ENCODE measurements at places on chromosomes 3 and 15. TPM values are rescaled to one million over a fixed set of nuclear protein-coding genes. Genes with fewer than 3 reads are reported as not detected.

DNA sequence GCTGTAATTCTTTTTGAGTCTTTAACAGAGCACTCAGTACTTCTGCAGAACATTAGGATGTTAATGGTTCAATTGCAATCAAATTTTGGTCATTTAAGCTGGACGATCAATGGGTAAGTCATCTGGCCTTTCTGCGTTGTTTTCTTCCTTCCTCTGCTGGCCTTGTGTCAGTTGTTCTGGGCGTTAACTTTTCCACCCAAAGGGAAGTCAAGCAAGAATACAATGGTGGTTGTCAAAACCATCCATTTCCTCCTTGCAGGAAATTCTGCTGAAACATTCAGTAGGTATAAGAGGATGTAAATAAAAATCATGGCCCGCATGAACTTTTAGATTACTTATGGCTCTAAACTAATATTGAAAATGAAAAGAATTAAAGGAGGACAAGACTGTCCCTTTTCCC is 584.0 kb downstream of the GRM7 start:
- DNase-seq = no peak

DNA sequence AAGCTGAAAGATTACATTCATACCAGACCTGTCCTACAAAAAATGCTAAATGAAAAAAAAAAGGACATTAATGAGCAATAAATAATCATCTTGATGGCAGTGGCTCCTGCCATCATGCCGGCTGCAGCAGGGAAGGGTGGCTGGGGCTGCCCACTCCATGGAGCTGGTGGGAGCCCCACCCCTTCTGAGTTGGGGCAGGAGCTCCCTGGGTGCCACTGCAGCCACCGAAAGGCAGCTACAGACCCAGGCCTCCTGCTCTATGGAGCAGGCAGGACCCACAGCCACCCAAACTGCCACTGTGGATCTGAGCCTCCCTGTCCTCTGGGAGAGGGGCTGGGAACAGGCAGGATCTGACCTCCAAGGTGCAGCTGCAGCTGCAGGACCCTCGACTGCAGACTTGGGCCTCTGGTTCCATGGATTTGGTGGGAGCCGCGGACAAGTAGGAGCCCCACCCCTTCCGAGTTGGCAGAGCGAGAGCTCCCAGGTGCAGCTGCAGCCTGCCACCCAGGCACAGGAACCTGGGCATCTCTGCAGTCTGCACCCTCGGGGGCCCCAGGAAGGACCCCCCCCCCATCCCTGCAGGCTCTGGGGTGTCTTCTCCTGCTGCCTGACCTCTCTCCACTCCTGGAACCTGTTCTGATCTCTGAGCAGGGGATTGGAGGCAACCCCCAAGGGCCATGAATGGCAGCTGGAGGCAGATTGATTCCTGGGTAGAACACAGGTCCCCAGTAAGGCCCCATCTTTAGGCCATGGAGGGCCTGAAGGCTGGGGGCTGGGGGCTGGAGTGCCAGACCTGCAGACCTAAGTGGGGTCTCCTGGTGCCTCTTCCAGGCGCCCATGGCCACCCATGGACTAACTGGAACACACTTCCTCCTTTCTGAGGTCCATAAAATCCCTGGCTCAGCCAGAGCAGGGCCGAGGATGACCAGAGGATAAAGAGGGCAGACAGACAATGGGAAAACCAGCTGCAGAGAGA is 70.4 kb upstream of the TTC14 start:
- DNase-seq = no peak

DNA sequence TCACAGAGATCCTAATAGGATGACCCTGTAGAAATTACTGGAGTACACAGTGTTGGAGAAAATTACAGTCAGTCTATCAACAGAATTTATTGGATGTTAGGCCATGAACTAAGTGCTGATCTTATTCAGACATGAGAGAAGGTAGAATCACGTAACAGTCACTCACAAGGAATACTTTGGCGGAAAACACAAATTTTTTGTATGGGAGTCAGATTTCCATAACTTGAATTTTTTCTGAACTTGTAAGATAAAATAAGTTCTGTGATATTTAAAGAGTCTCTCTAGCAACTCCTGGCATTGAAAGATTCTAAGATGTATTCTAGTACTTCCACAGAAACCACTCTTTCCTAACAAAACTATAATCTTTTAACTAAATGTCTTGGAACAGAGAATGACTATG is 178.8 kb upstream of the MME start:
- DNase-seq = no peak

- DNase-seq = no peak
Observed at GRCh38 chr3:89145995-89146394, 38.6 kb downstream of the EPHA3 start.

DNA sequence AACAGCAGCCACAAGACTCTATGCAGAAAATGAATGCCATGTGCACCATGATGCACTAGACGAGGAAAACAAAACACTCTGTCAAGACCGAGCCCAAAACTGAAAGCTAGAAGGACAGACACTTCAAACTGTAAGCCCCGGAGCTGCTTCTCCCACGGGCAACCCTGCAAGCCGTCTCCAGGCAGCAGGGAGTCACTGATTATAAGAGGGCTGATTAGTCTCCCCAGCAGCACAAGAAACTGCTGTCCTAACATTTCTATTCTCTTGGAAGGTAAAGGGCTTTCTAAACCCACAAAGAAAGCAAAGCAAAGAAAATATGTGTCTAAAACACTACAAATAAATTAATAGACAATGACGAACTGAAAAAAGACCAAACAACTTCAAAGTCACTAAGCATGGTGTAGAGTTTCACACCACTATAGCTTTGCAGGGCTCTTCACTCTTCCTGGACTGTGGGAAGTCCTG is 15.5 kb downstream of the TBC1D2B start:
- DNase-seq = no peak

GRCh38 chr3:106821801-106822200 is 555.4 kb upstream of the CCDC54 start:
- no peak for DNase-seq

DNA sequence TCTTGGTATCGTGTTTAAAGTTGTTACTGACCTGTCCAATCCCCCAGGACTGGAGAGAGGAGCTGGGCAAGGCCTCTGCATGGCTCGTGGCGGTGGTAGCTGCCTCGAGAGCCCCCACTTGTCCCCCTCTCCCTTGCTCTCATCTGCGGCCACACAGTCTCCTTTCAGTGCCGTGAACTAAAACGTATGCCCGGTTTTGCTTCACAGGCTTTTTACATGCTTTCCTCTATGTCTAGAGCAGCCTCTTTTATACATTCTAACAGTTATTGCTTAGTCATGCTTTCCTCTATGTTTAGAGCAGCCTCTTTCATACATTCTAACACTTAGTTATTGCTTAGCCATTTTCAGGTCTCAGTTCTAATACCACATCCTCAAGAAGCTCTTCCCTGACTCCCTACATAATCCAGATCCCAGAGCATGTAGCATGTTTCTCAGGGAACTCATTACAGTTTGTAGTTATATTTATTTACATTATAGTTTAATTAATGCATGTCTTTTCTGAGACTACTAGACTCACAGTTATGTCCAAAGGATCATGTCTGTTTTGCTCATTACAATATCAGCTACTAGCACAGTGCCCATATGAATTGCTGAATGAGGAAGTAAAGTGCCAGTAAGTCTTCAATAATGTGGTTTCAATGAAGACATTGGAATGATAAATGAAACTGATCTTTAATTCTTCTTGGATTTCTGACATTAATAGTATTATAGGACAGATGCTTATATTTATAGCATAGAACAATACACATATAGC is 66.5 kb upstream of the TBL1XR1 start:
- DNase-seq = peak; percentile 21

GRCh38 chr3:42660898-42661297 is 7.4 kb downstream of the ZBTB47 start:
- no peak for DNase-seq

DNA sequence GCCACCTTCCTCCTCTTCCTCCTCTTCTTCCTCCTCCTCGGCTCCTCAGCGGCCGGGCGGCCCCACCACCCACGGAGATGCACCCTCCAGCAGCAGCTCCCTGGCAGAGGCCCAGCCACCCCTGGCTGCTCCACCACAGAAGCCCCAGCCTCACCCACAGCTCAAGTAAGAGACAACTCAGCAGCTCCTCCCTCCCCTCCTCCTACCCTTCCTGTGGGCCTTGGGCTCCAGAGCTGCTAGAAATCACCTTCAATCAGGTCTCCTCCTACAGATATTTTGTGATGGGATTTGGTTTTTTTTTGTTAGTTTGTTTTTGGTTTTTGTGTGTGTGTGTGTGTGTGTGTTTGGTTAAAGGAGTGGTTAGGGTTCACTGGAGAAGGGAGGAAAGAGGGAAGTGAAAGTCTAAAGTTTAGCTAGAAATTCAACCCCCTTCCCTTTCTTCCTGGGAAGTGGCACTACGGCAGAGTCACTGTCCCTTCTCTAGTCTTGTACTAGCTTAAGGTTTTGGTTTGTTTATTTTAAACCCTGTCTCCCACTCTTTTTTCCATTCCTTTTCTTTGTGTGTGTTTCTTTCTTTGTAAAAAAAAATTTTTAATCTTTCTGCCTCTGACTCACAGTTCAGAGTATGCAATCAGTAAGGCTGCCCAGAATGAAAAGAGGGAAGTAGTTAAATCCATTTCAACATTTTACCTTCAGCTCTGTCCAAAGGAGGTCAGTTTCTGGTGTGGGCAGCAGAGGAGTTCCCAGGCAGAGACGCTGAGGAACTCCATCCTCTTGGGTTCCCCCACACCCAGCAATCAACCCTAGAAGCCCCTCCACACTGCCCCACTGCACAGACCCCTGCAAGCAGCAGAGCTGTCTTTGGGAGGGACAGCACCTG is 29.0 kb upstream of the TIMP4 start:
- DNase-seq = no peak

DNA sequence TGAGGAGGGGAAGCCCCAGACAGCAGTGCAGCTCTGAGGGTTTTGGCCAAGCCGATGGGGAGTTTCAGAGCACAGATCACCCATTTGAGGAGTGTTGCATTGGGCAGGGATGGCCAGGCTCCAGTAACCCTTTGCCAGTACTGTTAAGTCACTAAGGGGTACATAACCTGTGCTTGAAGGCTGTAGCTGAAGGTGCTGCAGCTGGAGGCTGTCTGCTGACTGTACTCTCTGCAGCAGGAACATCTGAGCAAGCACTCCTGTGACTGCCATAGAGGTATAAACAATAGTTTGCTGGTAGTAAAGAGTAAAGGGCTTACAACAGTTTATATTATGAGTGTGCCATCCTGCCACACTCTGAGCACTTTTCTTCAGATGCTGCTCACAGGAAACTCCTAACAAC is 297.8 kb downstream of the EPHA3 start:
- no peak for DNase-seq

DNA sequence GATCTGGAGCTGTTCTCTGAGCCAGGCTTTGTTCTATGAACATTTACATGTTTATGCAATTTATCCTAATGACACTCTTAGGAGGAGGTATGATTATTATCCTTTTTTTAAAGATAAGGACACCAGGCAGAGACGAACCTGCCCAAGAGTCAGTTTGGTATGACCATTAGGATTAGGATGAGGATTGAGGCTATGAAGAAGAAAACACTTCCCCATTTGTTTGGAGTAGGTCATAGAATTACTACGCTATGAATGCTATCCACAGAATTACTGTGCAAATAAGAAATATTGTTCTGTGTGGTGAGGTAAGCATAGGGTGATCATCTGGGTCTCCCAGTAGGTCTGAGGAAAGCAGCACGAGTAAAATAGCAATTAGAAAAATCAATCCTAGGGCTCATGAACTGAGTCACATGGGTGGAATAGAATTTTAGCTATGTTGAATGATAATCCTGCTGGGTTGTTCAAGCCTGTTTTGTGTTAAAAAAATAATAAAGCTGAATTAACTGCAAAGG is 23.9 kb downstream of the EIF4E3 start:
- DNase-seq = no peak

- no peak for DNase-seq
Observed at GRCh38 chr3:32797776-32798175, 20.0 kb upstream of the TRIM71 start.

- DNase-seq = no peak
Observed at GRCh38 chr15:53834214-53834613, 74.8 kb upstream of the WDR72 start.

- DNase-seq = no peak
Observed at GRCh38 chr3:115363071-115363470, 216.0 kb upstream of the ZBTB20 start.

Gene OR5K1
- polyA plus RNA-seq = not detected

Gene CLASP2
- polyA plus RNA-seq = 49.0 TPM

Gene TRIM71
- 0.18 TPM for polyA plus RNA-seq

Gene NEK10
- 6.0 TPM for polyA plus RNA-seq

Gene ABI3BP
- polyA plus RNA-seq = 344 TPM

Gene BMF
- polyA plus RNA-seq = 12.5 TPM

Gene CFAP20DC
- polyA plus RNA-seq = 1.2 TPM

Measured in hindlimb muscle (tissue), 1 donor.